NCI-H1417 treated with DMSO at 0.1 percent for 48 hours (cell line): ENCODE measurements at places on chromosomes 5 and 9.

DNA sequence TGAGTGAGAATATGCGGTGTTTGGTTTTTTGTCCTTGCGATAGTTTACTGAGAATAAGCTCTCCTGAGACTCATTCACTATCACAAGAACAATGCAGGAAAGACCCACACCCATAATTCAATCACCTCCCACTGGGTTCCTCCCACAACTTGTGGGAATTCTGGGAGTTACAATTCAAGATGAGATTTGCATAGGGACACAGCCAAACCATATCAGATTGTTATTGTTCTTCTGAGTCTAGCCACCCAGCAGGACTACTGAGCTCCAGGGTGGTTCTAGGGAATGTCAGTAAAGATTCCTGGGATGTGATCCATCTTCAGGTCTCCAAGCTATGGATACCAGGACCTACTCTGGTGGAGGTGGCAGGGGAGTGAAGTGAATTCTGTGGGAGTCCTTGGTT lies 2075.1 kb upstream of the CDH9 start:
- DNase-seq = no peak

DNA sequence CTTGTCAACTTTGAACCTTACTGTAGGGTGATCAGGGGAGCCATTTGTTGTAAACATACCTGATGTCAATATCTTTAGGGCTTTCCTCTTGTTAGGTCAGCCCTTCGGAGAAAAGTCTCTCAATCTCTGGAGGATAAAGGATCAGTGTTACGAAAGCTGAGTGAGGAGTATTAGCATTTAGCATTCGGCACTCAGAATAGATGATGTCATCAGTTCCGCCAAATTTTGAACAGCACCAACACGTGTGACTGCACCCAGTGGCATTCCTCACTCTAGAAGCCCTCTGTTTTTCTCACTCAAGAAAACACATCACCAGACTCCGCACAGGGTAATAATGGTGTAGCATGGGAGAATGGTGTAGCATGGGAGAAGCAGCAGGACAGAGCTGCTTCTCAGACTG lies 87.8 kb downstream of the RASEF start:
- no peak for DNase-seq

DNA sequence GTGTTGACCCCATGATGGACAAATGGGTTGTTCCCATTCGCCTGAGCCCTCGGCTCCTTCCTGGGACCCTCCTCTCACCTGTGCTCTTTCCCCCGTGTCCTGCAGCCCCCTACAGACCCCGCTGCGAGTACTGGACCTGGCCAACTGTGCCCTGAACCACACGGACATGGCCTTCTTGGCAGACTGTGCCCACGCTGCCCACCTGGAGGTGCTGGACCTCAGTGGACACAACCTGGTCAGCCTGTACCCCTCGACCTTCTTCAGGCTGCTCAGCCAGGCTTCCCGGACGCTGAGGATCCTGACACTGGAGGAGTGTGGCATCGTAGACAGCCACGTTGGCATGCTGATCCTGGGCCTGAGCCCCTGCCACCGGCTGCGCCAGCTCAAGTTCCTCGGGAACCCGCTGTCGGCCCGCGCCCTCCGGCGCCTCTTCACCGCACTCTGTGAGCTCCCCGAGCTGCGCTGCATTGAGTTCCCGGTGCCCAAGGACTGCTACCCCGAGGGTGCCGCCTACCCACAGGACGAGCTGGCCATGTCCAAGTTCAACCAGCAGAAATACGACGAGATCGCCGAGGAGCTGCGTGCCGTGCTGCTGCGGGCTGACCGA lies 3.4 kb downstream of the LRRC14B start:
- no peak for DNase-seq

DNA sequence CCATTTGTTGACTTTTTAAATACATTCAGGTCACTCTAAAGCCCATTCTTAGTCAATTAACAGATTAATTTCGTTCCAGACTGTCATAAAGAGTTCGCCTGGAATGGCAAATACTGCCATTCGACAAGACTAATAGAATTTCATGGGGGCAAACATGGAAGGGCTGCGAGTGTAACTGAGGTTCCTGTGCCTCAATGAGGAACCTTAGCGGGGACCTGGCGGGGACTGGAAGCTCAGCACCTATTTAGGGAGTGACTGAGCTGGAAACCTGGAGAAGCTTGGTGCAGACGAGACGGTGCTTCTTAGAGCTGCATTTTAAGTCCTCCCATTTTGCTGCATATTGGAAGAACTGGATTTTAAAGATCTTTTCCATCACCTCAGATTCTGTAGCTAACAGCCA lies 3.4 kb downstream of the VCAN start:
- no peak for DNase-seq

DNA sequence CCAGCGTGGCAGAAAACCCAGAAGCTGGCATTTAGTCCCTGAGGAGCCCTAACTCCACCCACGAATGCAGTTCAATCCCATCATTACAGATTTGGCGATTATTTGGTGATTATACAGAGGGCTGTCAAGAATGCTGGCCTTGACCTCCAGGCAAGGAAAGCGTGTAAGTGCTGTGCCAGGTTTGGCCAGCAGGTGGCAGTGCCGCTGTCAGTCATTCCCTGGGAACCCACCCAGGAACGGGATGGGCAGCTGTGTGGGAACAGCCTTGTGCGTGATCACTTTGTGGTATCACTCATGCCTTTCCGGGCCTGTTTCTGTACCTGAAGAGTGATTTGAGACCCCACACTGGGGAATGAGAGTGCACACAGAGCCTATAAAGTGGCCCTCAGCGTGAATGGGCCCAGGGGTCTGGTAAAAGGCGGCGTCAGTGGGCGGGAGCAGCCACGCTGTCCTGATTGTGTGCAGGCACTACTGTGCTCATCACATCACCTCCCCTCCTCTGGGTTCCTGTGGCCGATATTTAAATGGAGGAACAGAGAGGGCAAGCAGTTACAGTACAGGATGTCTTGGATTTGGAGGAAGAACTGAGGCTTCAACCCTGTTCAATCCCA lies 215.6 kb downstream of the ROR2 start:
- no peak for DNase-seq

GRCh38 chr5:155631116-155631515 lies 617.6 kb downstream of the KIF4B start:
- DNase-seq = no peak

- DNase-seq = no peak
These were observed 1.3 kb downstream of the SLC1A1 start for GRCh38 chr9:4491626-4491975.

GRCh38 chr5:139277171-139277570 lies 16.4 kb upstream of the MATR3 start:
- no peak for DNase-seq

GRCh38 chr5:14305045-14305444 lies 161.9 kb downstream of the TRIO start:
- DNase-seq = no peak

DNA sequence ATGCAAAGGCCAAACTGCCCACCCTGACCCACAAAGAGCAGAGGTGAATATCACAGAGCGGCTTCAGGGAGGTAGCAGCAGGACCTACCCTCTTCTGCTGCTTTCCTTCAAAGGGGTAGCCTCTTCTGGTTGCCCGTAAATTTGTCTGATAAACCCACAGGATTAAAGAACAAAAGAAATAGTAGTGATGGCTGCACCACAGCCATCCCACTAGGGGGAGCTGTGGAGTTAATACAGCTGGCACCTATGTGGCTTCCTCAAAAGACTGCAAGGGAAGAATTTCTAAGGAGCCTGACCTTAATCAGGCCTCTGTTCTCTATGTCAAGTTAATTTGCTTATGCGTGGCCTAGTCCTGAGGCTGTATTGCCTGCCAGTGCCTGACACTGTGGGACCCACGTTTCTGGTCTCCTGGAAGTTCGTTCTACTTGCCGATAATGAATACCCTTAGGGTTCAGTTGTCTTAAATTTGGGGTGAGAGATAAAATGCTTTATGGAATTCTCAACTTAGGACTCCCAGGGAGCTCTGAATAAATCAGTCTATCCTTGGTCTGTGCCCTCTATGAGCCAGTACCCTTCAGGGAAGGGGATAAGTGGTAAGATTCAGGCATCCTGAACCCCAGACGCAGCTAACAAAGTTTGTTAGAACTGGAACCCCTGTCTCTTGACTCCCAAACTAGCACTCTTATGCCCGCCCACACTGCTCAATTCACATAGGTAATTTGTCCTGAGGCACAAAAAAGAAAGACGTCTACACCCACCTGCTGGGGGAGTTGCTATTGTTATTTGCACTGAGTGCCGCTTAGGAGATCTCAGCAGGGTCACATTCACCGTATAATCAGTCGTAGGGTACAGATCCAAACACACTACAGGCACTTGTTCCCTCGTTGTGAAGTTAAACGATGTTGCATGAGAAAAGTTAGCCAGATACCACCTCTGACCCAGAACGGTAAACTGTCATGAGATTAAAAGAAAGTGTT lies 77.1 kb downstream of the SUSD1 start:
- peak; percentile 15 for DNase-seq
